ENCODE measurements at places on chromosomes 3 and 15. TPM values are rescaled to one million over a fixed set of nuclear protein-coding genes. Genes with fewer than 3 reads are reported as not detected.

The TMEM207 gene
- total RNA-seq: not detected

The SLC22A13 gene
- total RNA-seq: 0.93 TPM

The ITPKA gene
- 0.93 TPM for total RNA-seq

The KLF15 gene
- total RNA-seq: not detected

The TUSC2 gene
- total RNA-seq: 21.0 TPM

The EXD1 gene
- total RNA-seq: not detected

The FBXW12 gene
- not detected for total RNA-seq

The UTS2B gene
- total RNA-seq: not detected

The GPR149 gene
- total RNA-seq: not detected

The AGBL1 gene
- not detected for total RNA-seq

The SLC6A1 gene
- total RNA-seq: not detected

The KNG1 gene
- total RNA-seq: not detected

The IL16 gene
- total RNA-seq: 199 TPM

The TGM5 gene
- total RNA-seq: 0.09 TPM

The PLCL2 gene
- 41.1 TPM for total RNA-seq

The ZNF662 gene
- total RNA-seq: 0.93 TPM

The PAK6 gene
- total RNA-seq: 0.43 TPM

The HES1 gene
- total RNA-seq: 2.8 TPM

The ZDHHC19 gene
- total RNA-seq: not detected

The EOMES gene
- total RNA-seq: 4.8 TPM

The TIMMDC1 gene
- 68.1 TPM for total RNA-seq

The ARPP21 gene
- total RNA-seq: not detected

The AADACL2 gene
- not detected for total RNA-seq

The ESYT3 gene
- total RNA-seq: 1.2 TPM

The CX3CR1 gene
- total RNA-seq: 2.1 TPM

The LRTM1 gene
- not detected for total RNA-seq

The EPHA3 gene
- total RNA-seq: not detected

The P2RY14 gene
- 0.57 TPM for total RNA-seq

The KCNH8 gene
- total RNA-seq: not detected

The CNTN6 gene
- not detected for total RNA-seq

The SPSB4 gene
- not detected for total RNA-seq

The EAF2 gene
- 39.3 TPM for total RNA-seq

The ATP2C1 gene
- 59.9 TPM for total RNA-seq

The C3orf49 gene
- not detected for total RNA-seq

The PDIA3 gene
- total RNA-seq: 372 TPM

The MAPK6 gene
- 38.6 TPM for total RNA-seq

The SCG3 gene
- not detected for total RNA-seq

The BNC1 gene
- total RNA-seq: not detected

The ROPN1 gene
- total RNA-seq: not detected

The PLA2G4D gene
- not detected for total RNA-seq

The CDCP1 gene
- 21.8 TPM for total RNA-seq

The BFSP2 gene
- total RNA-seq: 1.0 TPM

The LRRC31 gene
- total RNA-seq: not detected

The RBP2 gene
- not detected for total RNA-seq
